ENCODE measurements at places on chromosomes 12 and 14. TPM values are rescaled to one million over a fixed set of nuclear protein-coding genes. Genes with fewer than 3 reads are reported as not detected.

DNA sequence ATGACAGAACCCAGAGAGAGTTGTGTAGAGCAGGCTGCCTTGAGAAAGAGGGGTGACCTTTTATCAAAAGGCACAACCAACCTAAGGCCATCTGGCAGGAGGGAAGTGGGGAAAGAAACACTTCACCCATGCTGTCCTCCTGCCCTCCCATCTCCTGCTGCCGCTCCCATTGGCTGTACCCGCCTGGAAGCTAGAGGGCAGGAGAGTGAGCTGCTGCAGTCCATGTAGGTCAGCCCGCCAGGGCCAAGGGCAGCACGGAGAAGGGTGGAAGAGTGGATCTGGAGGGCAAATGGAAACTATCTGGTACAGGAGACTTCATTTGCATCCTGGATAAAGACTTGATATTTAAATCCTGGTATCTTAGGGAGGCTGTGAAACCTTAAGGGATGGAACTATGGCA lies 11.5 kb upstream of the CABP1 start:
- no peak for DNase-seq

DNA sequence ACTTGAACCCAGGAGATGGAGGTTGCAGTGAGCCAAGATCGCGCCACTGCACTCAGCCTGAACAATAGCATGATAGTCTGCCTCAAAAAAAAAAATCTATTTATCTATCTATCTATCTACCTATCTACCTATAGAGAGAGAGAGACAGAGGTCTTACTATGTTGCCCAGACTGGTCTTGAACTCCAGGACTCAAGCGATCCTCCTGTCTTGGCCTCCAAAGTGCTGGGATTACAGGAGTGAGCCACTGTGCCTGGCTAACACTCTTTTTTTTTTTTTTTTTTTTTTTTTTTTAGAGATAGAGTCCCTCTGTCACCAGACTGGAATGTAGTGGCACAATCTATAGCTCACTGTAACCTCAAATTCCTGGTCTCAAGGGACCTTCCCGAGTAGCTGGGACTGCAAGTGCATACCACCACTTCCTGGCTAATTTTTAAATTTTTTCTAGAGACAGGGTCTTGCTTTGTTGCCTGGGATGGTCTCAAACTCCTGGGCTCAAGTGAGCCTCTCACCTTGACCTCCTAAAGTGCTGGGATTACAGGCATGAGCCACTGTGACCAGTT lies 1.9 kb downstream of the FAM186A start:
- no peak for DNase-seq

- DNase-seq, result no peak
These were observed 499.4 kb downstream of the NAV3 start for GRCh38 chr12:78330131-78330530.

GRCh38 chr14:49483268-49483667 lies 102.9 kb downstream of the RPS29 start:
- DNase-seq, result no peak

GRCh38 chr12:122133192-122133950 lies 40.6 kb downstream of the IL31 start:
- DNase-seq, result no peak

DNA sequence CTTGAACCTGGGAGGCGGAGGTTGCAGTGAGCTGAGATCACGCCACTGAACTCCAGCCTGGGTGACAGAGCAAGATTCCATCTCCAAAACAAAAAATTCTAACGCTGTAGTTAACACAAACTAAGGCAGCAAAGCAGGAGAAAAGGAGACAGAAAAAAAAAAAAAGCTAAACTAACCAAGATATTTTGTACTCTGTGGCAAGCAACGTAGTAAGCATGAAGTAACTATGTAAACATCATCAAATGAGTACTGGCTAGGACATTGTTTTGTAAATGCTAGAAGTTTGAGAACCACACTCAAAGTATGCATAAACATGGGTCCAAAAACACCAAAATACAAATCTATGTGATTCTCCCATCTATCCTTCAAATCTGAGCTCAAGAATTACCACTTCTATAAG lies 44.2 kb downstream of the C2CD5 start:
- DNase-seq, result no peak

DNA sequence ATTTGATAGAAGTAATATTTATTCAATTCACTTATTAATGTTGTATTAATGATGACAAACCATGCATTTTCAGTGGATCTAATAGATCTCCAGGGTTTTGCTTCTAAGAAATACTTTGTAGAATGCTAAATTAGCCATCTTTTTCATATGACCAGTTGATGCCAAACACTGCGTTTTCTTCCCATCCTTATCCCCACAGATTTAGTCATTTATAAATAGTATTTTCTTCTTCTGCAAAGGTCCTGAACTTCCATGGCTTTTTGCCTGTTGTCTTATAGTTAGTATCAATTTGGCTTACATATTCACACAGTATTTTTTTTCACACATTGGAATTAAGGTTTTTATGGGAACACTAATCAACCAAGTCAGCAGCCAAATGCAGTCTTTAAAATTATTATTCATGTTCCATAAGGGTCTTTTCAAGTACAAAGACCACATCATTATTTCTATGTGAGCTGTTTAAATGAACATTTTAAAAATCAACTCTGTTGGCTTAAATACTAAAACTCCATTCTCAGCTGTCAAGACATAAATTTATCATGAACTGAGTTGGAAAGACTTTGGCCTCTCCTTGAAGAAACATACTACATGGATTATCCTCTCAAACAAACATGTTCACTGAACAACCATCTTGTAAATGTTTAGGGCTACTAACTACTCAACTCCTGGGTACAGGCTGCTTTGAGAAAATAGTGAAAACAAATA lies 1278.4 kb upstream of the FLRT2 start:
- DNase-seq, result peak; percentile 31

GRCh38 chr14:73741386-73741875 lies 27.2 kb upstream of the PNMA1 start:
- DNase-seq, result no peak

GRCh38 chr12:58450868-58451482 lies 469.3 kb downstream of the LRIG3 start:
- no peak for DNase-seq

GRCh38 chr14:88621100-88621499 lies 58.3 kb downstream of the ZC3H14 start:
- DNase-seq, result no peak

DNA sequence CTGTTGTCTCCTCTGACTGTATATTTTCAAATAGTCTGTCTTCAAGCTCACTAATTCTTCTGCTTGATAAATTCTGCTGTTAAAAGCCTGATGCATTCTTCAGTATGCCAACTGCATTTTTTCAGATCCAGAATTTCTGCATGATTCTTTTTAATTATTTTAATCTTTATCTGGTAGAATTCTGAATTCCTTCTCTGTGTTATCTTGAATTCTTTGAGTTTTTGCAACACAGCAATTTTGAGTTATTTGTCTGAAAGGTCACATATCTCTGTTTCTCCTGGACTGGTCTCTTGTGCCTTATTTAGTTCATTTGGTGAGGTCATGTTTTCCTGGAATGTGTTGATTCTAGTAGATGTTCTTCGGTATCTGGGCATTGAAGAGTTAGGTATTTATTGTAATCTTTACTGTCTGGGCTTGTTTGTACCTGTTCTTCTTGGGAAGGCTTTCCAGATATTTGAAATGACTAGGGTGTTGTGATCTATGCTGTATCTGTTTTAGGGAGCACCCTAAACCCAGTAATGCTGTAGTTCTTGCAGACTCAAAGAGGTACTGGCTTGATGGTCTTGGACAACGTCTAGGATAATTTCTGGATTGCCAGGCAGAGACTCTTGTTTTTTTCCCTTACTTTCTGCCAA lies 193.8 kb upstream of the NPAS3 start:
- no peak for DNase-seq

- no peak for DNase-seq
These were observed 378.1 kb downstream of the ALG10 start for GRCh38 chr12:34400411-34400881.

DNA sequence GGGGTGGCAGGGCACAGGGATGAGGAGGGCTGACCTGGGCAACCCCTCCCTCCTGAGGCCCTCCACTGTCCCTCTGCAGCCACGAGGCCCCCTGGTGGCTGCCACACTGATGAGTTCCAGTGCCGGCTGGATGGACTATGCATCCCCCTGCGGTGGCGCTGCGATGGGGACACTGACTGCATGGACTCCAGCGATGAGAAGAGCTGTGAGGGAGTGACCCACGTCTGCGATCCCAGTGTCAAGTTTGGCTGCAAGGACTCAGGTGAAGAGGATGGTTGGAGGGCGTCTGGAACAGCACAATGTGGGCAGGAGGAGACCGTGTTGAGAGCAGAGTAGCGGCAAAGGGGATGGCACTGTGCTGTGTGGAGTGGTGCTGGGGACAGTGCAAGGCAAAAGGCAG lies 25.7 kb upstream of the LRP1-AS start:
- no peak for DNase-seq

GRCh38 chr14:50658203-50658602 lies 9.9 kb downstream of the SAV1 start:
- peak; percentile 68 for DNase-seq

GRCh38 chr14:37232907-37233481 lies 35.3 kb downstream of the MIPOL1 start:
- peak; percentile 7 for DNase-seq

- DNase-seq, result no peak
These were observed 93.7 kb downstream of the SCARB1 start for GRCh38 chr12:124769881-124770512.

- no peak for DNase-seq
These were observed 172.2 kb downstream of the BRMS1L start for GRCh38 chr14:35998303-35998702.

DNA sequence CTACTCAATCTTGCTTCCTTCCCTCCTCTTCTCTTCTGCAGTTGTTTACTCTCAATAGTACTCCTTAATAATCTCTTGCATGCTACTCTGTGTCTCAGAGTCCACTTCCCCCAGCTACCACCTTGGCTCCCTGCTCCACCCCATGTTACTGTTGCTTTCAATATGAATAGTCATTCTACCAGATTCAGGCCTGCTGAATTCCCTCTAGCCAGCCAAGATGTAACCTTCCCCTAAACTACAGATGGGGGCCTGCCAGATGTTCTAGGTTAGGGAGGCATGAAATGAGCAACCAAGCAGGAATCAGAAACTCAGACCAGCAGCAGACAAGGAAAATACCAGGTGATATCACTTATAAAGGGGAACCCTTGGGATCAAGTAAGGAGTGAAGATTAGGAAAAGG lies 392.1 kb upstream of the DDHD1 start:
- DNase-seq, result no peak

GRCh38 chr12:124767066-124767821 lies 96.4 kb downstream of the SCARB1 start:
- peak; percentile 87 for DNase-seq

The KRT78 gene
- polyA plus RNA-seq, result 12.6 TPM

The GPD1 gene
- 44.7 TPM for polyA plus RNA-seq

The NANOG gene
- polyA plus RNA-seq, result 0.65 TPM
